ENCODE measurements at places on chromosomes 13 and 19.

- DNase-seq: no peak
Observed at GRCh38 chr13:30932481-30933353, at the start of gene TEX26. TSS of gene TEX26 (plus strand) at chr13:30932656. CDS start at chr13:30932716, 60 bp downstream.

DNA sequence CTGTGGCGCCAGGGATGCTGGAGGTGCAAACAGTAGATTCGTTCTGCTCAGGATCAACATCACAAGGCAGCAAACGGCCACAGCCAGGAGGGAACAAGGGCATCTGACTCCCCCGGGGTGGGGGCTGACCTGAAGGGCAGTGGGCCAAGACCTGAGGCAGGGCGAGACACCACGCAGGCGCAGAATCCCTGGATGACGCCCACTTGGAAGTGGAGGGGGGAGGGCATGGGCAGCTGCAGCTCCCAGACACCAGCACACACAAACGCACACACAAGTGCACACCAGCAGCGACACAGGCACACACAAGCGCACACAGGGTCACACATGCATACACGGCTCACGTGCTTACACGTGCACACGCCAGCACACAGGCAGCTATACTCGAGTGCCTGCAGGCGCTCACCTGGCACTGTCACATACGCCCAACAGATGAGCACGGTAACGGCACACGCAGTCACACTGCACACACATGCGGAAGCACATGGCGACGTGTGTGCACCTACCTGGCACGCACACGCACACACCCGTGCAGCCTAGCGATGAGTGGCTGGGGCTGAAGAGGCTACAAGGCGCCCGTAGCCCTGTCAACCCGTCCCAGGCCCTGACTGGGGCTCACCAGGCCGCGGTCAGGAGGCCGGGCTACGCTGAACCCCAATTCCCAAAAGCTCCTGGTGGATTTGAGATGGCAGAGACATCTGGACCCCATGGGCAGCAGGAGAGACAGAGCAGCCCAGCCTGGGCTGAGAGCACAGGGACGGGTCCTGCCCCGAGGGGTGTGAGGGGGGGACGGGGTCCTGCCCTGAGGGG lies 5.5 kb downstream of the C2CD4C start:
- DNase-seq: no peak

GRCh38 chr19:49019242-49019932 lies 2.5 kb upstream of the LHB start:
- peak; percentile 39 for DNase-seq

DNA sequence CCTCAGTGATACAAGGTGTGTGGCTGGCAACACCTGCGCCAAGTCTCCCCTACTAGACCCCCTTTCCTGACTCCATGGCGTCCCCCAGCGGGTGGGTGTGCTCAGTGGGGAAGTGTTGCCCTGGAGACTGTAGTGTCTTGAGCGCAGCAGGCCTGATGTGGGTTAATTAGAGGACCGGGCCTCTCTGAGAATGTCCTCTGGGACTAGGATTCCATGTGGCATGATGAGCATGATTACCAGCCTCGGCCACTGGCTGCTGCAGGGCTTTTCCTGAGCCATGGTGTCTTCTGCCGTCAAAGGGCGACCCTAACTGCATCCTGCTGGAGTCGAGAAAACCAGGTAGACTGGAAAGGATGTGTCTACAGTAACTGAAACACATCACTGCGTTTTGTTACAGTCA lies 28.1 kb downstream of the MICOS13 start:
- DNase-seq: no peak

- peak; percentile 29 for DNase-seq
Observed at GRCh38 chr19:58562122-58563033, 4.0 kb upstream of the UBE2M start.

- peak; percentile 21 for DNase-seq
Observed at GRCh38 chr13:76921516-76921915, 26.8 kb upstream of the ACOD1 start.

GRCh38 chr19:41939861-41940730 lies 11.8 kb upstream of the ERFL start:
- DNase-seq: no peak

DNA sequence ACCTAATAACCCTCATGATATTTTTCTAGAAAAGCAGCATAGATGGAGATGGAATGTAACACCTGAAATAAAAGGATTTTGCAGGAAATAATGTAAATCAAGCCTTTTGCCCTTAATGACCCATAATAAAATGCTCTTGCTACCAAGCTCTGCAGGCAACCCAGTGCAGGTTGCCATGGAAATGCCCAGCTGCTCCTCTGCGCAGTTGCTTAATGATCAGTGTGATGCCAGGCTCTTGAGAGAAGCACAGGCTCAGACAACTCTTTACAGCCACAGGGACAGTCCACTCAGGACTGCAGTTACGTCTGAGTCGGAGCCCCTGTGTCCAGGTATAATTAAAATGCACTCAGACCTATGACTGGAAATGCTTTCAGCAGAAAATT lies 165.5 kb downstream of the LACC1 start:
- DNase-seq: no peak

DNA sequence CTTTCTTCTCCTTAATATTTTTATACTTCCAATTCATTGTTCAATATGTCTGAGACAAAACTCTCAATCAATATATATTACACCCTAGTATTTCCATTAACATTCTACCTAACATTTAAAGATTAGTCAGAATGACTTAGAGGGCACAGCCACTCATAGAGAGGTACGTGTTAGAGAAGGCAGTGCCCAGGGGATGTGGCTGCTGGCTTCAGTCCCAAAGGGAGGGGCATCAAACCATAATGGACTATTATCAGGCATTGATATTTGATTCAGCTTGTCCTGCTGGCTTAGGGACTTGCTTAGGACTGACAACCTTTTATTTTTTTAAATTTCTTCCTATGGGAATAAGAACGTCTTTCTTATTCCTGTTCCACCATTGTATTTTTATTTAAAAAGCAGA lies 1392.0 kb upstream of the ATXN8OS start:
- DNase-seq: no peak

Data from fibroblast of skin of back (primary cell).